Endothelial cell of umbilical vein (primary cell): ENCODE measurements at places on chromosomes 5 and 9. TPM values are rescaled to one million over a fixed set of nuclear protein-coding genes. Genes with fewer than 3 reads are reported as not detected.

DNA sequence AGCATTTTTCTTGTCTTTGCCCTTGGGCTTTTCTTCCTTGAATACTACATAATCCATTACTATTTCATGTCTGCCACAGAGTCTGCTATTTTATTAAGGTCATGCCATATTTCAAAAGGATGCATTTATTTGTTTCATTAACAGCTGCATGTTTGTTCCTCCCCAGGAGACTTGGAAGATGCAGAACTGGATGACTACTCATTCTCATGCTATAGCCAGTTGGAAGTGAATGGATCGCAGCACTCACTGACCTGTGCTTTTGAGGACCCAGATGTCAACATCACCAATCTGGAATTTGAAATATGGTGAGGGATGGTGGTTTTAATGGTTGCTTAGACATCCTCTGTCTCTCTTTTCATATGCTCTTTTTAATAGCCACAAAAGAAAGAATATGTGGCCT is 4.0 kb downstream of the IL7R start:
- DNase-seq = no peak
- H3K4me3 ChIP-seq = no peak overlapping the region
- H3K27ac ChIP-seq = no peak overlapping the region
- peaks cover 26% of the 10 kb centered on the region for H3K4me1 ChIP-seq
- H3K36me3 ChIP-seq = no peaks in the 10 kb centered on the region
- no peaks in the 10 kb centered on the region for H3K27me3 ChIP-seq

DNA sequence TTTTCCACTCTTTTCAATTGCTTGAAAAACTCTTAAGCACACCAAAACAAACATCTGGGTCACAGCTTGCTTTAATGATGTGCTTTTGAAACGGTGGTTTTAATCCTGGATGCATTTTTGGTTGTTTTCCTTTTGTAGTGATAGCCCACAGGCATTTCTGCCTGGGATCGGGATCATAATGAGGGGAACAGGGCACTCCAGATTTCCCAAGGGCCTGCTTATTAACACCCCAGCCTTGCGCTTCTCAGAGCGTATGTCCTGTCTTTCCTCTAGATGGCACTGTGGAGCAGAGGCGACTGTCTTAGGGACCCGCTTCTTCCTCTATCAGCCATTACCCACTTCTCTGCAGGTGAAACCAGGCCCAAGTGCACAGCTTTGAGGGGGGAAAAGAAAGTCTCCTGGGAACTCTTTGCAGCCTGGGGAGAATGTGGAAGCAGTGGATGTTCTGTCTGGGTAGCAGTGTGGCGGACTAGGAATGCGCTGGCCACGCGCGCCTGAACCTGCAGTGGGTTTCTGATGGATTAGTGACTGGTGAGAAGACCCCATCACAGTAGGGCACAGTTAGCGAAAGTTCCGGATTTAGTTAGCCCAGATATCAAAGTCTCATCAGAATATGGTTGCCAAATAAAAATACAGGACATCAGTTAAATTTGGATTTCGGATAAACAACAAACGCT is 190.1 kb downstream of the GNA14 start:
- no peak overlapping the region for H3K27ac ChIP-seq
- no peaks in the 10 kb centered on the region for H3K4me1 ChIP-seq
- no peaks in the 10 kb centered on the region for H3K27me3 ChIP-seq
- peak; percentile 63 for DNase-seq

DNA sequence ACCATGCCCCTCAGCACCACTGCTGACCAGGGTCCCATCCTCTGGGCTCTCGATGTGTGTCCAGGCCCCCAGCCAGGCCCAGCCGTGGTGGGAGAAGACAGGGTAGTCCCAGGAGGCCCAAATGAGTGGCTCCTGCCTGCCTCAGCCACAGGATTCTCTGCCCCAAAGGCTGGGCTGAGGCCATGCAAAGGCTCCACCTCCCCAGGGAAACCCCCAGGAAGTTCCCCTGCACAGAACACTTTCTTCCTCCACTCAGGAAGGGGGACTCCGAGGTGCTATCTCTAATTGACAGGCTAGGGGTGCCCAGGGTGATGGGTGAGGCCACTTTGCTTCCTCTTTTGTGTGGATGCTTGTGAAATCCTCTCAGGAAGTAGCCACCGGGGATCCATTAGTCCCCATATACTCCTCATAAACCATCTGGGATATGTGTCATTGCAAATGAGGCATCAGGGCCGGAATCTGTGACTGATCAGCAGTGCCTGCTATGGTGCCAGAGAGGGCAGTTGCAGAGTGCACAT is 23.1 kb upstream of the TDRD7 start:
- H3K4me1 ChIP-seq = no peaks in the 10 kb centered on the region
- no peaks in the 10 kb centered on the region for H3K27me3 ChIP-seq
- H3K36me3 ChIP-seq = no peaks in the 10 kb centered on the region
- H3K27ac ChIP-seq = no peak overlapping the region
- no peak overlapping the region for H3K4me3 ChIP-seq

GRCh38 chr5:58746321-58746720 is 163.4 kb downstream of the RAB3C start:
- DNase-seq = no peak
- H3K36me3 ChIP-seq = no peaks in the 10 kb centered on the region
- H3K4me1 ChIP-seq = no peaks in the 10 kb centered on the region
- H3K27ac ChIP-seq = no peak overlapping the region
- H3K4me3 ChIP-seq = no peak overlapping the region

The KCNV2 gene
- not detected in 2 replicates for total RNA-seq

DNA sequence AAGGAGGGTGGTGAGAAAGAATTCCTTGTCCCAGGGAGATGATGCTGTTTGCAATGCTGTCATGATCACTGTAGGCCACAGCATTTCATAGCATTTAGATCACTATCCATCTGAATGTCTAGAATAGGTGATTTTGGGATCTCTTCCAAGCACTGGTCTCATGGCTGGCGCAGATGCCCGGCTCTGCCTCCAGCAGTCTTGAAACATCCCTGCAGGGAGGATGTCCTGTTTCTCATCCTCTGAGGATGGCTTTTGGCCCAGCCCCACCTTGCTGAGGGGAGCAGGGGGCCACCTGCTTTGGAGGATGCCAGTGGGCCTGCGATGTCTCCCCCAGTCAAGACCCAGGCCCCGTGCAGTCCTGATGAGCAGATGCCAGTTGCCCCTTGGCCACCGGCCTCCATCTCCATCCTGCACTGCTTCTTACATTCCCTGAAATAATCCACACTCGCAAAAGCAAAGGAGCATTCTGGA is 63.5 kb upstream of the GARNL3 start:
- DNase-seq = no peak
- H3K27ac ChIP-seq = no peak overlapping the region
- no peak overlapping the region for H3K4me3 ChIP-seq

DNA sequence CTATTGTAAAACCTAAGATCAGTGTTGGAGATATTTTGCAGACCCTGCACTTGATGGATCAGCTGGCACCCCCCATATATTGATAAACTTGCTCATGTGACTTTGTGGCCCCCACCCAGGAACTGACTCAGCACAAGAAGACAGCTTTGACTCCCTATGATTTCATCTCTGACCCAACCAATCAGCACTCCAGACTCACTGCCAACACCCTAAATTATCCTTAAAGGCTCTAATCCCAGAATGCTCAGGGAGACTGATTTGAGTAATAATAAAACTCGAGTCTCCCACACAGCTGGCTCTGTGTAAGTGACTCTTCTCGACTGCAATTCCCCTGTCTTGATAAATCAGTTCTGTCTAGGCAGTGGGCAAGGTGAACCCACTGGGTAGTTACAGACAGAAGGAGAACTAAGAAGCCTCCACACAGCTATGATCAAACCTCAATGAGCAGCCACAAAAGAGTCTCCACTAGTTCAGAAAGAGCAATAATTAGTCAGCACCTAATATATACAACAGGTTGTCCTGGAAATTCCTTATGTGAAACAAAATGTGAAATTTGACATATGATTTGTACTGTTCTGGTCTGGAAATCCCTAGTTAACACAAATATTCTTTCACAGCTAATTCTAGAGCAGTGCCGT is 52.2 kb downstream of the ACTL7B start:
- no peak overlapping the region for H3K4me3 ChIP-seq
- no peaks in the 10 kb centered on the region for H3K27me3 ChIP-seq
- H3K27ac ChIP-seq = no peak overlapping the region
- DNase-seq = no peak
- H3K4me1 ChIP-seq = no peaks in the 10 kb centered on the region

GRCh38 chr5:122770477-122770876 is 4.4 kb upstream of the SNX2 start:
- no peaks in the 10 kb centered on the region for H3K36me3 ChIP-seq
- H3K27me3 ChIP-seq = peaks cover 4% of the 10 kb centered on the region
- H3K4me1 ChIP-seq = peaks cover 8% of the 10 kb centered on the region
- no peak overlapping the region for H3K27ac ChIP-seq
- DNase-seq = no peak

GRCh38 chr9:16364347-16364746 is 506.1 kb downstream of the BNC2 start:
- peak overlapping the region; percentile 42 for H3K27ac ChIP-seq
- peak; percentile 80 for DNase-seq
- no peaks in the 10 kb centered on the region for H3K36me3 ChIP-seq
- no peaks in the 10 kb centered on the region for H3K27me3 ChIP-seq

The PCDH1 gene
- 136 and 170 TPM in 2 replicates for total RNA-seq

The ENTPD2 gene
- not detected in 2 replicates for total RNA-seq
